ENCODE measurements at places on chromosomes 1 and 21.

DNA sequence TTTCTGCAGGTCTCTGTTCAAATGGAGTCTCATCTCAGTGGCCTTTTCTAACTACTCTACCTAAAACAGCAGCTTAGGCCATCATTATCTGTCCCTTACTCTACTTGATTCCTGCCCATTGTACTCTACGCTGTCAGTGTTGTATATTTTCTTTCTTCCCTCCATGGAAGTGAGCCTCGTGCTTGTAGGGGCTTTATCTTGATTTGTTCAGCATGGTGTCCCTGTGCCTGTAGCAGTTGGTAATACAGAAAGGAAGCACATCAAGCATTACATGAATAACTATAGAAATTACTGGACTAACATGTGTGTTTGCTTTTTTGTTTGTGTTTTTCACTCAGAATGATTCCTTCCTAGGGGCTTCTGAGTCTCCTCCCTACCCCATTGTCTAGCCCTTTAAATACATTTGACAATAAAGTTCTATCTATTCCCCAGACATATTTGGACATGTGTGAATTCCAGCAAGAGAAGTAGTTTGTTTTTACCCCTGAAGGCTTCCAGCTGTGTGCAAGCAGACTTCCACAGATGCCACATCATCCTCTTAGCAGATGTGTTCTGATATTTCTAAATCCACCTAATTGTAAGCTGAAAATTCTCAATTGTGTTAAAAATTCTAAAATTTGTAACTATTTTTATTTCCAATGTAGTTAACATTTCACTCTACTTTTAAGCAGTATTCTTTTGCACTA is 40.3 kb downstream of the PRMT2 start:
- DNase-seq = no peak

DNA sequence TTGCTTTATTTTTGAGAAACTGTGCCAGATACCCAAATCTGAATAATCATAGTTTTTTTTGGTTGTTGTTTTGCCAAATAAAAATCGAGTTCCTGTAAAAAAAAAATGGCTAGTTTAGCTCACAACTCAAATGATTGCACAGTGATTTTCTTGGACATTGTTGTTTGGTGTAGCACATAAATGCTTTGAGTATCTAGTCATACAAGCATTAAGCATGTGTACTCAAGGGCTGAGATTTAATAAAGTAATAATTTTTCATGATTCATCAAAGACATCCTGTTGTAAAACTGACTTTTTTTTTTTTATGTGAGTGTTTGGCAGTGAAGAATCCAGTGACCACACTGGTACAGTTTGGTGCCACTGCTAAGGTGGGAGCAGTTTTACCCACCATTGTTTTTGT is 18.8 kb downstream of the ITSN1 start:
- DNase-seq = no peak

- peak; percentile 80 for DNase-seq
Measured at GRCh38 chr1:26279456-26280332, at the start of gene SH3BGRL3. TSS of gene SH3BGRL3 (plus strand) at chr1:26280086. CDS start at chr1:26280156, 70 bp downstream.

DNA sequence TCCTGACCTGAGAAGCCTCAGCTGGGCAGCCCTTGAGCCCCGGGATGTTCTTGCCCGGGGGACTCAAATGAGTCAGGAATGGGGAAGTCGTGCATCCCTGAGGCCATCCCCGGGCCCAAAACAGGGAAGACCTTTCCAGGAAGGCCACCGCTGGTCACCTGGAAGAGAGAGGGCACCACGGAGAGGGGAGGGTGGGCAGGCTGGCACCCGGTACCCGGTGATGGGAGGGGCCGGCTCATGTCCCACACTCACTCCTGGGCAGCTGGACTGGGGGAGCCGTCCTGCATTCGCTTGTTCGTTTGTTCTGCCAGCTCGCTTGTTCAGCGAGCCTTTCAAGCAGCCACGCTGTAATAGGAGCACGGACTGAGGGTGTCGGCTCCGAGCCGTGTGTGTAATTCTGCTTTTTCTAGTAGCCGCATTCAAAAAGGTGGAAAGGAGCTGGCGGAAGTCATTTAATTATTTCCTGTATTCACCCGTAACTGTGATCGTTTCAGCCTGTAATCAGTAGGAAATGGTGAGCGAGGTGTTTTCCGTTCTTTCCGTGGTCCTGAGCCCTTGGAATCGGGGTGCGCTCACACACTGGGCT is 48.4 kb upstream of the CCDC27 start:
- no peak for DNase-seq

GRCh38 chr21:40052276-40052675 is 185.0 kb downstream of the PCP4 start:
- no peak for DNase-seq

DNA sequence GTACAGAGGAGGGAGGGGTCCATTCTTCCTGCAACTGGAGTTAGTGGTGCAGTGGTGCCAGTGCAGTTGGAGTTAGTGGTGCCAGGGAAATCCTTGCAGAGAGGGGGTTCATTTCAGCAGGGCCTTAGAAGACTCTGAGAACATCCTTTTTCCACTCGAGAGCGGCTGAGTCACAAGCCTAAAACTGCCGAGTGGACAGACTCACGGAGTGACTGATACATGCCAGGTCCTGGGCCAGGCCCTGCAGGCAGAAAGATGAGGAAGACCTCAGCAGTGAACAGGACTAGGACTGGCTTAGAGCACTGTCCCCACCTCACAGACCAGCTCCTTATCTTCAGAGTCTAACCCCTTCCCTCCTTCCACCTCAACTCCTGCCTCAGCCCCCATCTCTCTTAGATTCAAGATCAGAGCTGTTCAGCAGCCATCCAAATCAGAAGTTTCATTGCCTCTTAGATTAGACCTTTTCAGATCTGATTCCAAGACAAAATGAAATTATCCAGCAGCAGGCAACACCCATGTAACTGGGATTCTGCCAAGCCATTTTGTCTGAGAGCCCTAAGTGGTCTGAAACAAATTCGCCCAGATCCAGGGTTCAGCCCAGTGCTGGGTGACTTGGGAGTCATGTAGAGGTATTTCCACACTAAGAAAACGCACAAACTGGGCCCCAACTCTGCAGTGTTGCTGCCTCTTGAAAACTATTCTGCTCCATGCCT is 12.7 kb upstream of the IKBKE start:
- DNase-seq = no peak

DNA sequence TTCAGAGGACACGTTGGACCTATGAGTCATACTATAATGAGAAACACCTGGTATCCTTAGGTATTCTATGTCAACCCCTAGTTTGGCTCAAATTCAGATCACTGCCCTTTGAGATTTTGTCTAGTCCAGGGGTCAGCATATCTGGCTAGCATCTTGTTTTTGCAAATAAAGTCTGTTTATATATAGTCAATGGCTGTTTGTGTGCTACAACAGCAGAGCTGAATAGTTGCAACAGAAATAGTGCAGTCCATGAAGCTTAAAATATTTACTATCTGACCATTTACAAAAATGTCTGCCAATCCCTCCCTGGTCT is 48.5 kb upstream of the EDEM3 start:
- no peak for DNase-seq

- DNase-seq = no peak
Measured at GRCh38 chr1:58618303-58618702, 41.3 kb upstream of the TACSTD2 start.

DNA sequence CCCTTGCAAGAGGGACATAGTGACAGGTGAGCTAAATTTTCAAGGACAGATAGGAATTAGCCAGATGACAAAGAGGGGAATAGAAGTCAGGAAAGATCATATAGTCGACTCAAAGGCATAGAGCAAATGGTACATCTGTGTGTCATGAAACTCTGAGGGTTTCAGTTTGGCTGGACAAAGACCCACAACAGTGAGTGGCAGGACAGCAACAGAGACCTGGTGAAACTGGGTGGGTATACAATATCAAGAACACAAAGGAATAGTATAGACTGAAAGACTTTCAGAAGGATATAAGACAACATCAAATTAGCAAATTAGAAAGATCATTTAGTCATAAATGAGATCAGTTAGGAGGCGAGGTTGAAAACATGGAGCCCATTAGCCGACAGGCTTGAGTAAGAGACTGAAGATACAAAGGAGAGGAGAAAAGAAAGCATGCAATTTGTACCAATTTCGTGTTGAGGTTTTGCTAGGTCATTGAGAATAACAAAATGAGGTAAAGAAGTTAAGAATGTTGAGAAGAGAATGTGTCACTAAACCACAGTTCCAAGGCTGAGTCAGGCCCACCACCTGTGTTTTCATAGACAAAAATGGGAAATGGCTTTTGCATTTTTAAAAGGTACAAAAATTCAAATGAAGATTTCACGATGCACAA is 213.8 kb downstream of the HHIPL2 start:
- no peak for DNase-seq

GRCh38 chr1:154405747-154406571 is 816 bp downstream of the IL6R start:
- DNase-seq = peak; percentile 16

DNA sequence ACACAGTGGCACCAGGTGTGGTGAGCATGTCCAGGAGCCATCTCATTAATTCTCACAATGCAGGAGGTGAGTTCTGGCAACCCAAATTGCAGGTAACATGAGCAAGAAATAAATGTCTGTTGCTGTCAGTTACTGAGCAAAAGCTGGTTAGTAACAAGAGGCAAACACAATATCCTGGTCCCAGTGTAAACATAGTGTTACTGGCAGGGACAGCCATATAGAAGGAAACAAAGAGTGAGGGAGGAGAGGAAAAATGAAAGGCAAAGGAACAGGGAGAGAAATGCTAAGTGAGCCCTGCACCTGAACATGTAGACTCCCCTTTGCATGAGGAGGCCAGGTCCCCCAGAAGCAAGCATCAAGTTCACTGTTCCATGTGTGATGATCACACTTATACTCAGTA is 203.6 kb downstream of the TRABD2B start:
- no peak for DNase-seq

GRCh38 chr1:244221991-244222390 is 170.9 kb downstream of the ZBTB18 start:
- DNase-seq = no peak

- DNase-seq = no peak
Measured at GRCh38 chr1:25661043-25661815, 44.6 kb downstream of the MAN1C1 start.

DNA sequence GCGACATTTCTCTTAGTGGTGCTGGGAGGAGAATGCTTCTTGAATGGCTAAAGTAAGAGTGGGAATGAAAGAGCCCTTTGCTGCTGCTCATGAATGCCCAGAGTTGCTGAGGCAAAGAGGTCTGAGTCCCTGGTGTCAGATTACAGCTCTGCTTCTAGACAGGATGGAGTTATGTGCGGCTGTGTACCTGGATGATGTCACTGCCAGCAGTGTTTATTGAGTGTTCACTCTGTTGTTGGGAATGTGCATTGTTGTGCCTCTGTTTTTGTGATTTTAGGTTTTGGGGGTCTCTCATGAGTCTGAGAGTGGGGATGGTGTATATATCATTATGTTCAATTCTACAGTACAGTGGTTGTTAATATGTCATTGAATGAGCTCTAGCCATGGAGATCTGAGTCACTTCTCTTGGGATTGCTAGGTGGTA is 2.7 kb downstream of the CDC14A start:
- no peak for DNase-seq

DNA sequence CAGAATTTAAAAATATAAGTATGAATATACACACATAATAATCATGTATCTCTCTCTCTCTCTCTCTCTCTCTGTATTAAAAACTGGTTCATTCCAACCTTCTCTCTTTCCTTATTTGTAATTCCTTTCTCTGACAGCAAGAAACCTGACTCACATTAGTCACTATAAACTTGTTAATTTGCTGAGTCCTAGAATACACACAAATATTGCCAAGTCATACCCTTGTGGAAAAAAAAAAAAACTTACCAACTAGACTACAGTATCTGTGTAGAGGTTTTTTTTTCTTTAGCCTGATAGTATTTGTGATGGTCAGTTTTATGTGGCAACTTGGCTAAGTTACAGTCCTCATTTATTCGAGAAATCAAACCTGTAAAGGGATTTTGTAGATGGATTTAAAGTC is 26.3 kb upstream of the NHLH2 start:
- no peak for DNase-seq

DNA sequence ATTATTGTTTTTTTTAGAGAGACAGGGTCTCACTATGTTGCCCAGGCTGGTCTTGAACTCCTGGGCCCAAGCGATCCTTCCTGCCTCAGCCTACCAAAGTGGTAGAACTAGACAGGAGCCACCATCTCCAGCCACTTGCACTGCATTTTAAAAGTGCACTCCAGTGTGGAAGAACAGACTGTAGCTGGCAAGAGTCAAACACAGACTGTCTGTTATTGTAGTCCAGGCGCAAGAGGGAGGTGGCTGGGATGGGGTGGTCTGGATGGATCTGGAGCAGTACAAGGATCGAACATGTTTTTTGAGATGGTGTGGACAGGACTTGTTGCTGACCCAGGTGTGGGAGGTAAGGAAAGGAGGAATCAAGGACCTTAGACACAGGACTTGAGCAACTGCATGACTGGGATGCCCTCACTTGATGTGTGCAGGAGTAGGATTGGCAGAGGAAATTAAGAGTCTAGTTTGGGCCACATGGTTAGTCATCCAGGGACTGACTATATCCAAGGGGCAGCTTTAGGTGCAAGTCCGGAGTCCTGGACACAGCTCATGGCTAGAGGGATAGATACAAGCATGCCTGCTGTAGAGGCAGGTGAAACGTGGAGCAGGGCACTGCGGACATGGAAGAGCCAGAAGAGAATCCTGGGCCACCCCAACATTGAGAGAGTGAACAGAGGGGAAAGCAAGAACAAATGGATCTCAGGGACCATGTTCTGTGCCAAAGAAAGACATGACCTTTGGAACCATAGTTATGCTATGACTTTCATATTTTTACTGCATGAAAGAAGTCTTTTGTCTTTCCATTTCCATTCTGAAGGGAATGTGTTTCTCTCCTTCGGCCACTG is 42.0 kb downstream of the ELK4 start:
- DNase-seq = no peak

GRCh38 chr1:104120525-104120924 is 370.8 kb downstream of the AMY1C start:
- DNase-seq = no peak

DNA sequence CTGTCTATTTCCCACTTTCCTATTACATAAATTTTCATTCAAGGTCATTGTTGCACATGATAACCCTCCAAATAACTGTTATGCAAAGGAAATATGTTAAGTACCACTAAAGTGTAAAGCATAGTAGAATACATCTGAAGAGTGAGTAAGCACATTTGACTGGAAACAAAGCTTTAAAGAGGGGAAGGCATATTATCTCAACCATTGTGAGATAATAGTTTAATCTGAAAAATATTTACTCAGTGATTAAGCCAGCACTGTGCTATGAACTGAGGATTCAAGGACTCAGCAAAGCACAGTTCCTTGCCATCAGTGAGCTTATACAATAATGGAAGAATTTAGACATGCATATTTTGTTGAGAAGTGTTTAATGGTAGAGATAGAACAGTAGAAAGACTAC is 127.4 kb downstream of the HMCN1 start:
- no peak for DNase-seq

- no peak for DNase-seq
Measured at GRCh38 chr1:221718381-221719277, 23.3 kb downstream of the DUSP10 start.

GRCh38 chr21:14864211-14865021 is 200.4 kb downstream of the NRIP1 start:
- DNase-seq = peak; percentile 73
